CD4-positive, CD25-positive, alpha-beta regulatory T cell (primary cell): ENCODE measurements at places on chromosomes 2 and 18. TPM values are rescaled to one million over a fixed set of nuclear protein-coding genes. Genes with fewer than 3 reads are reported as not detected.

DNA sequence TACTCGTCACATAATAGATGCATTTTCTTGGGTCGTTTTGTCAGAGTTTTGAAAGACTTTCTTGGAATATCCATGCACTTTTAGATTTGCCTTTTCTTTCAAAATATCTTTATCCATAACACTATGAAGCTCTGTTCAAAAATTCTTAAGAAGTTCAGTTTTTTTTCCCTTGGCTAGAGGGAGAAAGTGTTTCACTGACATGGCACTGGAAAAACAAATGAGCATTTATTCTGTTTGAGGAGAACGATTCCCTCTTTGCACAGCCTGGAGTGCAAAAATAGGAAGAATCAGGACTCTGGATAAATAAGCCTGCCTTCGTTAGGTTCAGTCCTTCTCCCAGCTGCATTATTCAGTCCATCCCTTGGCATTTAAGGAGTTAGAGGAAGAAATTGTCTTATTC is 91.0 kb upstream of the RPE start:
- DNase-seq, result no peak

- DNase-seq, result no peak
Measured at GRCh38 chr18:13524054-13524453, 202.3 kb downstream of the FAM210A start.

GRCh38 chr2:177051278-177051677 is 161.3 kb upstream of the HNRNPA3 start:
- DNase-seq, result no peak

- DNase-seq, result no peak
Measured at GRCh38 chr2:233051241-233052149, 8.6 kb upstream of the INPP5D start.

- DNase-seq, result no peak
Measured at GRCh38 chr2:105409717-105410116, 10.9 kb upstream of the FHL2 start.

DNA sequence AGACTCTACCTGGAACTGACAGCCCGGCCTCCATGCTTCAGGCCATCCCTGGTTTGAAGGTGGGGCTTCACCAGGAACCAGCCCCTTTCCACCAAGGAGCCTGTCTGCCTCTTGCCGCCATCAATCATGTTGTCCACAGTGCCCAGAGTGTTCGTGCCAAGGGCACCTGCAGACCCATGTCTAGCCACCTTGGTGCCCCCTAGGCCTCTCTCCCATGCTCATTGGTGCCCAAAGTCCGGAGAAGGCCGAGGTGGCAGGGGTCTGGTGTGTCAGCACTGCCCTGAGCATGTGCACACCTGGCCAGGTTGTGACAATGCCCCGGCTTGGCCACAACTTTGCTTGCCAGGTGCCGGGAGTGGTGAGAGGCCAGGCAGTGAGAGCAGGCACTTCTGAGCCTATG is 114.8 kb downstream of the COPS8 start:
- no peak for DNase-seq

DNA sequence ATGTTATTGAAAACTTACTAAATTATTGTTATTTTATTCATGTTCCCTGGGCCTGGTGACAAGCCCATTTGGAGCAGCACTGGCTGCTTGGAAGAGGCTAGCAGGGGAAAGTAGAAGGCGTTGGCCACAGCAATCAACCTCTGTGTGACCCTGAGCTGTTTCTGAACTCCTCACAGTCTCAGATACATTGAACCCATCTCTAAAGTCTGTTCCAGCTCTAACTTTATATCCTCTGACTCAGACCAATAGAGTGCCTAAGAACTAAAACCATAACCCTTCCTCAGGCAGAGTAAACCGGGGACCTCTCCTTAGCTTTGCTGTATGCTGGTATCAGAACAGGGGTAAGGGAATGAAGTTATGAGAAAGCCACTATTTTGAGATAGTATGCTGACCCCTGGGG is 96.4 kb upstream of the NOL4 start:
- no peak for DNase-seq

The LOXL3 gene
- total RNA-seq, result 1.1 TPM

The CGREF1 gene
- total RNA-seq, result not detected

The POMC gene
- 3.8 TPM for total RNA-seq

The ALLC gene
- not detected for total RNA-seq

The GEN1 gene
- 11.2 TPM for total RNA-seq

The GAL3ST2 gene
- total RNA-seq, result 1.1 TPM
